ENCODE measurements at places on chromosomes 13 and 19. TPM values are rescaled to one million over a fixed set of nuclear protein-coding genes. Genes with fewer than 3 reads are reported as not detected.

Gene ZNF506
- total RNA-seq: 20.7 TPM

Gene CYP2F1
- total RNA-seq: not detected

Gene SERPINE3
- total RNA-seq: not detected

Gene OR4F17
- not detected for total RNA-seq

Gene MYO1F
- total RNA-seq: 0.17 TPM

Gene PLVAP
- not detected for total RNA-seq

All from smooth muscle cell of trachea (primary cell).